Naive thymus-derived CD4-positive, alpha-beta T cell (primary cell): ENCODE measurements at places on chromosomes 12 and 14. TPM values are rescaled to one million over a fixed set of nuclear protein-coding genes. Genes with fewer than 3 reads are reported as not detected.

LMNTD1 gene
- not detected for polyA plus RNA-seq

OR4K5 gene
- not detected for polyA plus RNA-seq

DTX1 gene
- polyA plus RNA-seq: 4.2 TPM

PPP1R13B gene
- 3.9 TPM for polyA plus RNA-seq

DPPA3 gene
- polyA plus RNA-seq: not detected

RPL10L gene
- polyA plus RNA-seq: not detected

RTN1 gene
- polyA plus RNA-seq: not detected

GLS2 gene
- 5.9 TPM for polyA plus RNA-seq
